ENCODE measurements at places on chromosomes 2 and 18. TPM values are rescaled to one million over a fixed set of nuclear protein-coding genes. Genes with fewer than 3 reads are reported as not detected.

GRCh38 chr2:46431481-46432235 lies 47.7 kb upstream of the TMEM247 start:
- DNase-seq: no peak

- DNase-seq: no peak
Measured at GRCh38 chr2:205539603-205540002, 142.7 kb upstream of the NRP2 start.

The RAPH1 gene
- total RNA-seq: 24.0 TPM

DNA sequence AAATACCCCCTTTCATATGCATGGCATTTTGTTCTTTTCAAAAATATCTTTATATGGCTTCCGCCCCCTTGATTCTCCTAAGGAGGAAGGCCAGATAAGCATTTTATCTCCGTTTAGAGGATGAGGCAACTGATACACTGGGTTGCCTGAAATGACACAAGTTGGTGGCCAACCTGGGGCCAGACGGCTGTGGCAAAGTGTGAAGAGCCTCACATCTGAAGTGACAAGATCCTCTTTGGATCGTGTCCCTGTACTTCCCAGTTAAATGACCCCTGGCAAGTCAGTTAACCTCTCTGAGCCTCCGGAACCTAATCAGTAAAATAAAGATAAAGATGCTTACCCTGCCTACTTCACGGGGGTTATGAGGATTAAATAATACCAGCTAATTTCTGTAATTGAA lies 4.6 kb downstream of the SETBP1 start:
- DNase-seq: no peak

DNA sequence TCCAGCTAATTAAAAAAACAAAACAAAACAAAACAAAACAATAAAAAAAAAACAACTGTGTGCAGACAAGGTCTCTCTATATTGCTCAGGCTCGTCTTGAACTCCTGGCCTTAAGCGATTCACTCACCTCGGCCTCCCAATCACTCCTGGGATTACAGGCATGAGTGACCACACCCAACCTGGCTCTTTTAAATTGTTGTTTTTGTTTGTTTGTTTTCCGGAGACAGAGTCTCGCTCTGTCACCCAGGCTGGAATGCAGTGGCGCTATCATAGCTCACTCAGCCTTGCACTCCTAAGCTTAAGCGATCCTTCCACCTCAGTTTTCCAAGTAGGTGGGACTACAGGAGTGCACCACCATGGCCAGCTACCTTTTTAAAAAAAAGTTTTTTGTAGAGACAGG lies 201.6 kb downstream of the EN1 start:
- DNase-seq: no peak

The XIRP2 gene
- total RNA-seq: 20.7 TPM

GRCh38 chr2:210323003-210323402 lies 8.0 kb upstream of the MYL1 start:
- no peak for DNase-seq

All from skin of body (tissue), 3 donors.